Stimulated activated CD8-positive, alpha-beta memory T cell treated with anti-CD3 and anti-CD28 coated beads, Interleukin-4, amount 100 ng/mL, for 4 hours (primary cell): ENCODE measurements at places on chromosomes 16 and 17.
A peak's percentile ranks its signal among the peaks of the same experiment; 100 is the strongest.

DNA sequence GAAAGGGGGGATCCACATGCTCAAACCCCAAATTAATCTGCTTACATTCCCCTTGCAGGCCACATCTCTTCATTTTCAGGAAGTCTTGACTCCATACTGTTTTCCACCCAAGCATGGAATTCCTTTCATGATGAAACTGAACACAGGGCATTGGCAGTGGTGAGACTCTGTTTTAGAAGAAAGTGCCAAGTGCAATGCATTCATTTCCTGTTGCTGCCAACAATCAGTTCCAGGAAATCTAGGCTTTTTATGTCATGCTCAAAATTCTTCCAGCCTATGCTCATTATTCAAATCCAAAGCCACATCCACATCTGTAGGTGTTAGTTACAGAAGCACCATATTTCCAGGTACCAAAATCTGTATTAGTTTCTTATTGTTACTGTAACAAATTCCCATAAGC lies 4.1 kb downstream of the CCL2 start:
- no peak for DNase-seq

DNA sequence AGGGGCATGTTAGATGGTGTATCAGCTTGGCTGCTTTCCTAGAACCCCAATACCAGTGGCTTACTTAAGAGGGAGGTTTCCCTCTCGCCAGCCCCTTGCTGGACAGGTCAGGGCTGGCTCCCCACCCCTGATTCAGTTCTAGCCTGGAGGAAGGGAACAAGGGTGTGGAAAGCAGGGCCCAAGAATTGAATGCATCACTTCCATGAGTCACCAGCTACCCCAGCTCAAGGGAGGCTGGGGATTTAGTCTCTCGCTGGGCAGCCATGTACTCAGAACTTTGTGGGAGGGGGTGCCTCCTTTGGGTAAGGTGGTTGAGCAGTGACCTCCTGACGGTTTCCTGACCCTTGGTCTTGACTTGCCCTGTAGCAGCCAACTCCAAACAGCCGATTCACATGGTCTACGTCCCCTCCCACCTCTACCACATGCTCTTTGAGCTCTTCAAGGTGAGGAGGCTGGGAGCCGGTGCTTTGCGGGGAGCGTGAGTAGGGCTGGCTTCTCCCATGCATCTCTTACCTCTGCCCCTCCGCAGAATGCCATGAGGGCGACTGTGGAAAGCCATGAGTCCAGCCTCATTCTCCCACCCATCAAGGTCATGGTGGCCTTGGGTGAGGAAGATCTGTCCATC lies 12.8 kb downstream of the PDK2 start:
- DNase-seq, result no peak

- DNase-seq, result no peak
These were observed 1.2 kb downstream of the ATP6V0A1 start for GRCh38 chr17:42459801-42460281.

- peak; percentile 97 for DNase-seq
These were observed at the start of gene CDC6 for GRCh38 chr17:40287494-40288369. Gene CDC6 (plus strand): TSS chr17:40287879. CDS start chr17:40289421, 1,542 bp downstream.

GRCh38 chr17:68172461-68172954 lies 75.3 kb upstream of the AMZ2 start:
- no peak for DNase-seq

DNA sequence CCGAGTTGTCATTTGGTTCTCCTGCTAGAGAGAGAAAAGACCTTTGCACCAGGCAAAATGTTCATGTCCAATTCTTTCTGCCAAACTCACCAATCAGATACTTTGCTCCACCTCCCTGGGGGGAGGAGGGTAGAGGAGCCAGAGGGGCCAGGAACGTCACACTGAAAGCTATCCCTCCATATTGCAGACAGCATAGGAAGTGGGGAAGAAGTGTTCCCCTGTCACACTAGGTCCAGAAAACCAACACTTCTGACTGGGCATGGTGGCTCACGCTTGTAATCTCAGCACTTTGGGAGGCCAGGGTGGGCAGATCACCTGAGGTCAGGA lies 9.5 kb downstream of the HSD17B2 start:
- no peak for DNase-seq
